NCI-H748 treated with DMSO at 0.1 percent for 48 hours (cell line): ENCODE measurements at places on chromosomes 3 and 15.

GRCh38 chr3:18438586-18438985 lies 13.4 kb upstream of the SATB1 start:
- DNase-seq, result no peak

DNA sequence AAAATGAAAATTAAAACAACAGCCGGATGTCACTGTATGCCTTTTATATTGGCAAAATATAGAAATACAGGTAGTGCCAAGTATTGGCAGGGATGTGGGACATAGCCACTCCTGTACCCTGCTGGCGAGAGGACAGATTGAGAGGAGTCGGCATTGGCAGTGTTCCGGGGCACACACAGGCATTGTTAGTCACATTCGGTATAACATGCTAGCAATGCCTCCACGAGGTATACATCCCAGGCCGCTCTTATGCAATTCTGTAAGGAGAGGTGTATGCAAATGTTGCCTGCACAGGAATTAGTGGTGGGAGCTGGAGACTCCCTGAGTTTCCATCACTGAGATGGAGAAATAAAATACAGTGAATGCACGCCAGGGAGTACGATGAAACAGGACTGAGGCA lies 99.4 kb upstream of the DLG1 start:
- DNase-seq, result no peak

DNA sequence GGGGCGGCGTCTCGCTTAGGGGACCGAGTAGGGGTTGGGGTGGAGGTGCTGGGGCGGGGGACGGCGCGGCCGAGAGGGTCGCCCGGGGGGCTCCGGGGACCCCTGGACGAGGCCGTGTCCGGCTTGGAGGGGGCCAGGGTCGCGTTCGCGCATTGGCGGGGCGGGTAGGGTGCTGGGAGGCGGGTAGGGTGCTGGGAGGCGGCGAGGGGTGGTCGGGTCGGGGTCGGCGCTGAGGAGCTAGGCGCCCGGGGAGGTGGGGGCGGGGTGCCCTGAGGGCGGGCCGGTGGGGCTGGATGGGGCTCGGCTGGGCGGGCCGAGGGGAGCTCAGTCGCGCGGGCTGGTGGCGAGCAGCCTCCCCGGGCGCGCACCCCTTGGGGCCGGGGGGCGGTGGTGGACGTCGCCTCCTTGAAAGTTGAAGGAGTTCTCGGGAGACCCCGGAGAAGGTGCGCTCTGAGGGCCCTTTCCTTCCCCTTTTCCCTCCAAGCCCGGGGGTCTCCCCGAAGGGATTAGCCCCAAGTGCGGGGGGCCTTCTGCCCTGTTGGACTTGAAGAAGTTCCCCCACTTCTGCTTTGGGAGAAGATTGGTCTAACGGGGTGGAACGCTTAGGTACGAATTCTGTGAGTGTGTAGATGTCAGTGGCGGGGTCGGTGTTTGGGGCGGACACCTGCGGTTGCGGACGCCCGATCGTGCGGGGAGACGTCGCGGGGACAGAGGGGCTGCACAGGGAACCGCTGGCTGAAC lies 543 bp downstream of the MEF2A start:
- no peak for DNase-seq

DNA sequence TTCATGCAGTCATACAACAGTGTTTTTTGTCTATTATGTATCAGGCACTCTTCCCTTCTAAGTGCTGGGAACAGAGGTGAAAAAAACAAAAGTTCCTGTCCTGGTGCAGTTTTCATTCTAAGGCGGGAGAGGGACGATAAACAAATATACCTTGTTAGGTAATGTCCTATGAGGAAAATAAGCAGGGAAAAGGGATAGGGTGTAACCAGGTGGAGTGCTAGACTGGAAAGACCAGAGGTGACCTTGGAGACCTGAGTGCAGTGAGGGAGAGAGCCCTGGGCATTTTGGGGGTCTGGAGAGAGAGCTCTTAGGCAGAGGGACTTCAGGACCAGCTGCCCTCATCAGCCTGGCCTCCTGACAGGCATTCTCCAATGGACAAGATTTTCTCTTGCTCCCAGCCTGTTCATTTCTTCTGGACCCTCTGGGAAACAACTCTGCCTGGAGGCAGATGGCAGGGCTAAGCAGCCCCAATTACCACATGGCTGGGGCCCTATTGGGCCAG lies 97.2 kb upstream of the TJP1 start:
- DNase-seq, result no peak

DNA sequence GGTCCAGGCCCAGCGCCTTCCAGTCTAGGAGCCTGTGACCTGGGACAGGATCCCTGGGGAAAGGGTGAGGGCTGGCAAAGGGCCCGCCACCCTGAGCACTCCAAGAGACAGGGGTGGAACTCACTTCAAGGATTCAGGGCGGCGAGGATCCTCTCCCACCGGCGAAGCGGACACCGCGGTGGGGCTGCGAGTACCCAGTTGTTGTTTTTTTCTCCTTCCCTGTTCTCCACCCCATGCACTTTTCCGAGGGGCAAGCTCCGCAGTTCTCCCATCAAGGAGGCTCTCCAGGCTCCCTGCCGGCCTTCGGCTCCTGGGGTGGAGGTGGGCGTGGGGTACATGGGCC lies 387 bp upstream of the PAQR5 start:
- no peak for DNase-seq

- peak; percentile 14 for DNase-seq
Observed at GRCh38 chr15:66774001-66774814, 72.2 kb downstream of the SMAD6 start.

- no peak for DNase-seq
Observed at GRCh38 chr3:159439346-159439745, 549.3 kb upstream of the IL12A start.

GRCh38 chr15:99054025-99054387 lies 46.4 kb upstream of the PGPEP1L start:
- DNase-seq, result no peak

DNA sequence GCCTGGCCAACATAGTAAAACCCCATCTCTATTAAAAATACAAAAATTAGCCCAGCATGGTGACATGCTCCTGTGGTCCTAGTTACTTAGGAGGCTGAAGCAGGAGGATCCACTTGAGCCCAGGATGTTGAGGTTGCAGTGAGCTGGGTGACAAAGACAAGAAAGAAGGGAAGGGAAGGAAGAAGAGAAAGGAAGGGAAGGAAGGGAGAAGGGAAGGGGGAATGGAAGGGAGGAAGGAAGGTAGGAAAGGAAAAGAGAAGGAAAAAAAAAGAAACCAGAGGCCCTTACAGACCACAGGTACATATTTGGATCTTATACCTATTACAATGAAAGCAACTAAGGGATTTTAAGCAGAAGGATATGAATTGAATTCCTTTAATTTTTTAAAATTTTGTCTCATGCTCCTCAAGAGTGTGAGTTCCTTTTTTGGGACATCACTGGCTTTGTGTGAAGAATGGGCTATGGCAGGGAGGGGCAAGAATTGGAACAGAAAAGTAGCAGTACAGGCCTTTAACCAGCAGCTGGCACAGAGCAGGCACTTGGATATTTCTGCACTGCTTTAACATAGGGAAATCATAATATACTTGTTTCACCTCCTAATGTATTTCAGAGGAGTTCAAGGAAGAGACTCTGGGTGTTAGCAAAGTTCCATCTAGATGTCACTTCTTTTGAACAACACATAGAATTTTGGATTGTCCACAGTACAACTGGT lies 7.9 kb downstream of the RAB27A start:
- DNase-seq, result no peak

GRCh38 chr15:58525991-58526421 lies 94.2 kb downstream of the LIPC start:
- no peak for DNase-seq

- DNase-seq, result no peak
Observed at GRCh38 chr3:5056111-5056391, 66.0 kb upstream of the ARL8B start.

GRCh38 chr3:113297287-113297686 lies 85.9 kb downstream of the BOC start:
- no peak for DNase-seq

- DNase-seq, result no peak
Observed at GRCh38 chr15:38702178-38702912, 137.7 kb upstream of the RASGRP1 start.

- DNase-seq, result peak; percentile 6
Observed at GRCh38 chr15:90184786-90185704, 16.1 kb upstream of the SEMA4B start.

GRCh38 chr15:96560246-96560895 lies 229.9 kb downstream of the NR2F2 start:
- no peak for DNase-seq

DNA sequence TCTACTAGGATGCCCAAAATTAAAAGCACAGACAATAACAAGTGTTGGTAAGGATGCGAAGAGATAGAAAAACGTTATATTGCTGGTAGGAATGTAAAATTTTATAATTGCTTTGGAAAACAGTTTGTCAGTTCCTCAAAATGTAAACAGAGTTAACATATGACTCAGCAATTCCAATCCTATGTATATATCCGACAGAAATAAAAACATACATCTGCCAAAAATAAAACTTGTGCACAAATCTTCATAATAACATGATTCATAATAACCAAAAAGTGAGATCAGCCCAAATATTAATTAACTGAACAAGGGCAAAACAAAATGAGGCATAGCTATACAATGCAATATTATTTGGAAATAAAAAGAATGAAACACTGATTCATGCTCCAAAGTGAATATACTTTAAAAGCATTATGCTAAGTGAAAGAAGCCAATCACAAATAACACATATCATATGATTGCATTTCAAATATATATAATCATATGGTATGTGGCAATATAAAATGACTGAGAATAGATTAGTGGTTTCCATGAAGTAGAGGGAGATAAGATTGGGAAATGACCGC lies 609.3 kb downstream of the IGSF11 start:
- DNase-seq, result no peak
